ENCODE measurements at places on chromosomes 1 and 21. TPM values are rescaled to one million over a fixed set of nuclear protein-coding genes. Genes with fewer than 3 reads are reported as not detected.

TUT4 gene
- total RNA-seq, result 10.4 TPM

CAMK1G gene
- not detected for total RNA-seq

SPRR2B gene
- not detected for total RNA-seq

SPRR2F gene
- total RNA-seq, result not detected

VWA5B1 gene
- not detected for total RNA-seq

LRRC71 gene
- 0.19 TPM for total RNA-seq

RBM11 gene
- not detected for total RNA-seq

KCNT2 gene
- 0.13 TPM for total RNA-seq

DENND2C gene
- total RNA-seq, result 0.49 TPM

HSD3B1 gene
- total RNA-seq, result not detected
